Suprapubic skin (tissue), 4 donors: ENCODE measurements at places on chromosomes 5 and 9.

- DNase-seq, result no peak
These were observed 51.6 kb downstream of the F2RL2 start for GRCh38 chr5:76571559-76571958.

DNA sequence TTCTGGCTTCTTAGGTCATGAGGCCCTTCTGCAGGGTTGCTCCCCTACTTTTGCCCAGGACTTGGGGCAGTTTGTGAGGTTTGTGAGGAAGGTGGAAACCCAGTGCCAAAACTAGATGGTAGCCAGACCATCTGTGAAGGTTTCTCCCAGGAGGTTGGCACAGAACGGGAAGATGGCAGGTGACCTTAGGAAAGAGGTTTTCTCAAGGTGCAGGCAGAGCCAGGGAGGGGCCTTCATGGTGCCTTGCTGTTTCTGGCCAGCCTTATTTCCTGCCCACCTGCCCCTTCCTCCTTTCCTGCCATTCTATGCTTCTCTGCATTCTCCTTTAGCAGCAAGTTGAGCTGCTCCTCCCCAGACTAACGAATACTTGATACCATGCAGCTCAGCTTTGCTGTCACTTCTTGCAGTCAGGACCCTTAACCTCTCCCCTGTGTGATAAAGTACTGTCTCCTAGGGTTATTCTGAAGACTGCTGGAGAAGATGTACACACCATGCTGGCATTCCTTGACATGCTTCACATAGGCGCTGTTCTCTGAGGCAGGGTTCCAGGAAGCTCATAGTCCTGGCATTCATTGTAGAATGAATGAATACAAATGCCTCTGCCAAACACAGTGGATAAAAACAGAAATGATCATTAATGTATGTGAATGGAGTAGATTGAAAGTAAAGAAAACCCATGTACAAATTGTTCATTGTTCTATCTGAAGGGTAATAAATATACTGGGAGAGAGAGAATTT is 154.3 kb downstream of the KDM4C start:
- DNase-seq, result no peak

DNA sequence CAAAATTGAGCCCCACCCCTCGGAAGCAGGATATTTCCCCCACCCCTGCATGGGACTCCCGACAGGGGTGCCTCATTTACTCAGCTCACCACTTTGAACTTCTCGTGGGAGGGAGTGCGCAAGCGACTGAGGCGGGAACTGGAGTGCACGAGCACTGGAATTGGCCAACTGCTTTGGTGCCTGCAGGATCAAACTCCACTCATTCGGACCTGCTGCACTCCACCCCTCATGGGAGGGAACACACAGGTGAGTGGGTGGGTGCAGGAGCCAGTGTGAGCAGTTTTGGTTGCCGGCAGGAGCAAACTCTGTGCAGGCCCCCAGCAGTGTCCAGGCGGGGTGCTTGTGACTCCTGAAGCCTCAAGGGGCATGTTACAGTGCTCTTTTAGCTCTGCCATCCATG is 301.2 kb downstream of the TUSC1 start:
- no peak for DNase-seq

- DNase-seq, result no peak
These were observed 20.2 kb downstream of the SIL1 start for GRCh38 chr5:139177809-139178588.

DNA sequence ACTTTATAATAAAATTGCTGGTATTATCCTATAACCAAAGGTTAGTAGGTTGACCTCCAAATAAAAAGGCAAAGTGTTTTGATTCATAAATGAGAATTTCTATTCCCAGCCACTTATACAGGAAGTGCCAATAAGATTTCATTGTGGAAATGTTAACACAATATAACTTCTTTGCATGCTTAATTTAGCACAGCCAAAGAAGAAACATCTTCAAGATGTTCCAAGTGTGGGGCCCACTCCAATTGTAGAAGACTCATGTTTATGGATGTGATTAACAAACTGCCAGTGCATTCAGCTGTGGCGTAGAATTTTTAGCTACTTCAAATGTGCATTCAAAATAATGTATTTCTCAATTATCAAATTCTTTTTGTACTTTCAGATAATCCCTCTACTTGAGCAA is 402.3 kb downstream of the DEPDC1B start:
- no peak for DNase-seq

- no peak for DNase-seq
These were observed 93.5 kb downstream of the PPP2R2B start for GRCh38 chr5:146785065-146785464.

- DNase-seq, result no peak
These were observed 60.4 kb downstream of the EHMT1 start for GRCh38 chr9:137679249-137679648.
